ENCODE measurements at places on chromosomes 6 and 20.

DNA sequence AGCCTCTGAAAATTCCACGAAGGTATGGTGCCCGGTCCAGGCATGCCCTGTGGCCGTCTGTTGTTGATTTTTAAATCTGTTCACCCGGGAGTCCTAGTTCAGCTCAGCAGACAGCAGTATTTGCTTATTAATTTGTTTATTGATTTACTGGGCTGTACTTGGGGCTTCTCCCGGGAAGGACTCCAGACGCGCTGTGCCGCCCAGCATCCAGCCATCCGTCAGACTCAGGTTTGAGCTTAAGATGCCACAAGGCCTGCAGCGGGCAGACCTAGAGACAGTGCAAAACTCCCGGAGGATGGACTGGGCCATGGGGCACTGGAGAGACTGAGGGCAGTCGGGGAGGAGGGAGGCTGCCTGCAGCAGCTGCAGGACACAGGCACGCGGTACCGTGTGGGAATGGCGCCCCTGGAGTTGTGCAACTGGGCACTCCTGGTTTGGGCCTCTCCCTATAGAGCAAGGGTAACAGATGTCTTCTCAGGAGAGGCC, 17.3 kb upstream of the CCDC167 start:
- no peaks in the 10 kb centered on the region for H3K27me3 ChIP-seq
- H3K4me3 ChIP-seq = peak overlapping the region; percentile 91
- H3K27ac ChIP-seq = peak overlapping the region; percentile 100
- no peaks in the 10 kb centered on the region for H3K36me3 ChIP-seq
- DNase-seq = no peak

GRCh38 chr20:43513372-43513930, 6.0 kb downstream of the L3MBTL1 start:
- no peaks in the 10 kb centered on the region for H3K36me3 ChIP-seq
- H3K27ac ChIP-seq = no peak overlapping the region
- peaks cover 22% of the 10 kb centered on the region for H3K4me1 ChIP-seq
- DNase-seq = no peak
- H3K27me3 ChIP-seq = peaks cover 21% of the 10 kb centered on the region

DNA sequence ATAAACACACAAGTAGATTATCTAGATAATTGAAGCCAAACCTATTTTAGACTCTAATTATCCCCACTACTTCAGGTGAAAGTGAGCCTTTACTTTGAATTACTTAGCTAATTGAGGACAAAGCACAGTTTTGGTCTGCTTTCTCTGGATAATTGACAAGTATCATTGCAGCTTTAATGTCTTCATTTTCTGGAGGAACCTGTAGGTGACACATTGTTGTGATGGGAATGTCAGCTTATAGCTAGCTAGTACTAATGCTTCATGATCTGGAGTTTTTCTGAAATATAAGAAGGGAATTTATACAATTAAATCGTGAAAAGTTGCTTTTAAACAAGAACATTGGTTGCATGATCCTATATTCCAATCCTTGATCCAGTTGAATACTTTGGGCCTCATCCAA, 319.3 kb upstream of the CITED2 start:
- no peak overlapping the region for H3K4me3 ChIP-seq
- peaks cover 4% of the 10 kb centered on the region for H3K27me3 ChIP-seq
- H3K4me1 ChIP-seq = peaks cover 8% of the 10 kb centered on the region
- no peak overlapping the region for H3K27ac ChIP-seq

- peak overlapping the region; percentile 97 for H3K27ac ChIP-seq
- peak overlapping the region; percentile 96 for H3K4me3 ChIP-seq
- DNase-seq = no peak
- peaks cover 2% of the 10 kb centered on the region for H3K36me3 ChIP-seq
- H3K4me1 ChIP-seq = peaks cover 37% of the 10 kb centered on the region
Observed at GRCh38 chr6:31651602-31652191, 764 bp downstream of the BAG6 start.

GRCh38 chr20:61963149-61963548, 102.5 kb downstream of the TAF4 start:
- no peaks in the 10 kb centered on the region for H3K4me1 ChIP-seq
- H3K27me3 ChIP-seq = peaks cover 19% of the 10 kb centered on the region
- no peaks in the 10 kb centered on the region for H3K36me3 ChIP-seq
- no peak overlapping the region for H3K4me3 ChIP-seq

DNA sequence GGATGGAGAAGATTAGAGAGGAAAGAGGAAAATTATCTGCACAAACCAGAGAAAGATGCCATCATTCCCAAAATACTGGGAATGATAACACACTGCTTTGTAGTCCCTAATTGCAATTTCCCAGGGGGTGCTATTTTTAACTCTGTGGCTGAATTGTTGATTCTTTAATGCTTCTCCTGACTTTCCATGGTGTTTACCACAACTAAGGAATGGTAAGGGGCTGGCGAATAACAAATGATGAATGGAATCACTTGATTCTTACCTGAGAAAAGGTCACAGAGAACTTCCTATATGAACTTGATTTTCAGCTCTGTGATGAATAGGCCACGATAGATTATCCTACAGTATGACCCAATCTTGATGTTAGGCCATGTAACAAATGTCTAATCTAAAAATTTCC, 22.0 kb upstream of the IGF2R start:
- H3K27me3 ChIP-seq = peaks cover 12% of the 10 kb centered on the region
- H3K27ac ChIP-seq = no peak overlapping the region
- peaks cover 5% of the 10 kb centered on the region for H3K4me1 ChIP-seq
- DNase-seq = no peak
- H3K4me3 ChIP-seq = no peak overlapping the region
- peaks cover 5% of the 10 kb centered on the region for H3K36me3 ChIP-seq

- H3K27me3 ChIP-seq = no peaks in the 10 kb centered on the region
- no peaks in the 10 kb centered on the region for H3K4me1 ChIP-seq
- no peak for DNase-seq
- H3K27ac ChIP-seq = no peak overlapping the region
- H3K4me3 ChIP-seq = no peak overlapping the region
Observed at GRCh38 chr20:29410806-29411457, 1846.5 kb upstream of the DEFB115 start.

DNA sequence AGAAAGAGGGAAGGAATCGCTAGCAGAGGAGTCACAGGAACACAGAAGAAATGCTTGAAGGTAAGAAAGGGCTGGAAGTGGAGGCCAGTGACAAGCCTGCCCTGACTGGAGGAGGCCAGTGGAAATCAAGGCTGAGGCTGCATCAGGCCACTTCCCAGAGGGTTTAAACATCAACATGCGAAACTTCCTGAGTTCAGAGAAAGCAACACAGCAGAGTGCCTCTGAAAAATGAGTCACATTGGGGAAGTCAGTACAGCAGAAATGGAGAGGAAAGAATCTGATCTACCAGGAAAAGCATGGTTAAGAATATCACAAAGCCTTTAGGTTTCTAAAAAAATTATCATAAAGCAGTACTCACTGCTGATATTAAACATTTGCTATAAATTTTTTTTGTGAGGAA, 23.3 kb downstream of the NAPB start:
- peaks cover 19% of the 10 kb centered on the region for H3K36me3 ChIP-seq
- DNase-seq = no peak
- H3K4me3 ChIP-seq = no peak overlapping the region
- peaks cover 18% of the 10 kb centered on the region for H3K4me1 ChIP-seq
- H3K27me3 ChIP-seq = no peaks in the 10 kb centered on the region

DNA sequence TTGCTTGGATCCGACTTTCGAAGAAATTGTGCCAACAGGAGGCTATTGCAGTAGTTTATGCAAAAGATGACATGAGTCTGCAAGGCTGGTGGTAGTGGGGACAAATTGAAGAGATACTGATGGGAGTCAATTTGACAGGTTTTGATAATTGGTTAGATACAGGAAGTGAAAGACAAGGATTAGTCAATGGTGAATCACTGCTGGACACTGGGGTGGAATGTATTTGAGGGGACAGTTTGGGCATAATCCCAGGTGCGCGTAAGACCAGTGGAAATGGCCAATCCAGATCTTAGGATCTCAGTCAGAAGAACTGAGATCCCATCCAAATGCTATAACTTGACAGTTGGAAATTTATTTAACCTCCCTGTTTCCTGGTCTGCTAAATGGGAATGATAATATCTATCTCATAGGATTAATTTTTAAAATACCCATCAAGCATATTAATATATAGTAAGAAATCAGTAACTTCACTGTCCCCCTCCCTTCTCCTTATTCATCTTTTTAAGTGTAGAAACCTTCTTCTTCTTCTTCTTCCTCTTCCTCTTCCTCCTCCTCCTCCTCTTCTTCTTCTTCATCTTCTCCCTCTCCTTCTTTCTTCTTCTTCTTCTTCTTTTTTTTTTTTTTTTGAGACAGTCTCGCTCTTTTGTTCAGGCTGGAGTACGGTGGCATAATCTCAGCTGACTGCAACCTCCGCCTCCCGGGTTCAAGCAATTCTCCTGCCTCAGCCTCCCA, 30.9 kb upstream of the ERVFRD-1 start:
- H3K27ac ChIP-seq = no peak overlapping the region
- H3K4me1 ChIP-seq = peaks cover 9% of the 10 kb centered on the region
- H3K27me3 ChIP-seq = no peaks in the 10 kb centered on the region

DNA sequence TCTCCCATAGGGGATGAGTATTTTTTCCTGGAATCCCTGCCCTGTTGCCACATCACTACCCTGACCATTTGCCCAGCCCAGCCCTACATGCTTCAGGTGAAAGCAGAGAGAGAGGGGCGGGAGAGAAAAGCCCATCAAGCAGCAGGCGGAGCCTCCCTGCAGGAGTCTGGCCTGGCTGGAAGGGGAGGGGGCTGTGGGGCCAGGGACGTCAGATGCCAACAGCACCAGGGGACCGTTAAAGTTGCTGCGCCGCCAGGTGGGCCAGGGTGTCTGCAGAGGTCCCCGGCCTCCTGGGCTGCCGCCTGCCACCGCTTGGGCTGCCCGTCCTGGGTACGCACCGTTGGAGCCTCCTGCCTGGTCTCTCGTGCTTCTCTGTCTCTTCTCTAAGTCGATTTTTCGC, 757 bp upstream of the R3HDML start:
- peaks cover 4% of the 10 kb centered on the region for H3K4me1 ChIP-seq
- peaks cover 3% of the 10 kb centered on the region for H3K36me3 ChIP-seq
- no peak overlapping the region for H3K27ac ChIP-seq
- H3K27me3 ChIP-seq = peaks cover 46% of the 10 kb centered on the region
- no peak overlapping the region for H3K4me3 ChIP-seq

- H3K4me3 ChIP-seq = no peak overlapping the region
- peaks cover 4% of the 10 kb centered on the region for H3K36me3 ChIP-seq
- H3K27me3 ChIP-seq = no peaks in the 10 kb centered on the region
- peaks cover 15% of the 10 kb centered on the region for H3K4me1 ChIP-seq
Observed at GRCh38 chr6:88815491-88815890, 147.9 kb downstream of the RNGTT start.

GRCh38 chr20:37881601-37882343, 21.2 kb upstream of the VSTM2L start:
- H3K27me3 ChIP-seq = peaks cover 6% of the 10 kb centered on the region
- H3K36me3 ChIP-seq = no peaks in the 10 kb centered on the region
- peaks cover 5% of the 10 kb centered on the region for H3K4me1 ChIP-seq

- no peak overlapping the region for H3K4me3 ChIP-seq
- no peak overlapping the region for H3K27ac ChIP-seq
- peaks cover 6% of the 10 kb centered on the region for H3K4me1 ChIP-seq
Observed at GRCh38 chr20:10665791-10666190, 8.0 kb downstream of the JAG1 start.

GRCh38 chr20:64090165-64090564, 6.0 kb upstream of the LKAAEAR1 start:
- no peaks in the 10 kb centered on the region for H3K27me3 ChIP-seq
- peaks cover 2% of the 10 kb centered on the region for H3K36me3 ChIP-seq
- no peak overlapping the region for H3K27ac ChIP-seq
- peaks cover 11% of the 10 kb centered on the region for H3K4me1 ChIP-seq
- DNase-seq = no peak

GRCh38 chr6:144347933-144348332, 62.8 kb downstream of the UTRN start:
- peaks cover 8% of the 10 kb centered on the region for H3K36me3 ChIP-seq
- H3K27me3 ChIP-seq = no peaks in the 10 kb centered on the region
- H3K4me1 ChIP-seq = peaks cover 71% of the 10 kb centered on the region
- no peak for DNase-seq
- peak overlapping the region; percentile 98 for H3K27ac ChIP-seq

DNA sequence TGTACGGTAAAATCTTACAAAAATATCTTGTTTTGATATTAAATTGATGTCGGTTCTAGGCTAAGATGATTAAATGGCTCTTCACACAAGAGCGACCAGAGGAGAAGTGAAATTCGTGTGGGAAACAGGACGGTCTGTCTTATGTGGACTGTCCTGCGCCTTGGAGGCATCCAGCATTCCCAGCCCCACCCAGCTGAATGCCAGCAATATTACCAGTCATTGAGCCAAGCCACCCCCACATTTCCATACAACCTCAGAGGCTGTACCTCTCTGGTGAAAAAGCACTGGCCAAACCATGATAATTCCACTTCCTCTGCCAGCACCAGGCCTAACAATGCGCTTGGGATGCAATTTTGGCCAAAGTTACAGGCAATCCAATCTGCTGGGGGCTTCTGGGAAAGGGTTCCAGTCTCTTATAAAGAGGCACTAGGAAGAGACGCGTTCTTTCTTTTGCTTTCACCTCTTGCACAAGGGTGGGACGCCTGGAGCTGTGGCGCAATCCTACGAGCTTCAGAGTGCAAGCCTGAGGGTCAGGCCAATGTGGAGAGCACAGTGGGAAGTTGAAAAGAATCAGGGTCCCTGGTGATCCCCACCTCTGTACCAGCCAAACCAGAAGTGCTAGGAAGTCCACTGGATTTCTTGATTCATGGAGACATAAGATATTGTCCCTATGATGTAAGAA, 213.1 kb downstream of the PREX1 start:
- H3K27ac ChIP-seq = no peak overlapping the region
- H3K27me3 ChIP-seq = no peaks in the 10 kb centered on the region
- H3K4me3 ChIP-seq = no peak overlapping the region
- no peaks in the 10 kb centered on the region for H3K36me3 ChIP-seq
- no peak for DNase-seq
- peaks cover 14% of the 10 kb centered on the region for H3K4me1 ChIP-seq

Measured in T-helper 17 cell (primary cell).